NT2/D1 (cell line): ENCODE measurements at places on chromosomes 16 and 17.

GRCh38 chr16:82300374-82300951 is 130.4 kb upstream of the MPHOSPH6 start:
- DNase-seq: no peak

- DNase-seq: no peak
Measured at GRCh38 chr16:25553711-25554436, 137.9 kb upstream of the HS3ST4 start.

GRCh38 chr17:77880711-77881450 is 77.6 kb upstream of the TNRC6C start:
- DNase-seq: no peak

DNA sequence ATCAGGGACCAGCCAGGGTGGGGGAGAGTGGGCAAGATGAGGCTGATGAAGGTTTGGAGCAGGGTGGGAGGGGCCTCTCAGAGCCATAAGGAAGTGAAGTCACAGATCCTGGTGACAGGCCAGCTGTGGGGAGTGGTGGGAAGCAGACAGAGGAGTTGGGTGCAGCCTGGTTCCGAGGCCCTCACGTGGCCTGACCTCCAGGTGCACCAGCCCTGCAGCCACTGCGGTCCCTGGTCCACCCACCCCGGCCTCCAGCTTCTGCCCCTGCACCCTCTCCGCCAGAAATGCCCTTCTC is 3.9 kb upstream of the ZFPM1 start:
- no peak for DNase-seq

DNA sequence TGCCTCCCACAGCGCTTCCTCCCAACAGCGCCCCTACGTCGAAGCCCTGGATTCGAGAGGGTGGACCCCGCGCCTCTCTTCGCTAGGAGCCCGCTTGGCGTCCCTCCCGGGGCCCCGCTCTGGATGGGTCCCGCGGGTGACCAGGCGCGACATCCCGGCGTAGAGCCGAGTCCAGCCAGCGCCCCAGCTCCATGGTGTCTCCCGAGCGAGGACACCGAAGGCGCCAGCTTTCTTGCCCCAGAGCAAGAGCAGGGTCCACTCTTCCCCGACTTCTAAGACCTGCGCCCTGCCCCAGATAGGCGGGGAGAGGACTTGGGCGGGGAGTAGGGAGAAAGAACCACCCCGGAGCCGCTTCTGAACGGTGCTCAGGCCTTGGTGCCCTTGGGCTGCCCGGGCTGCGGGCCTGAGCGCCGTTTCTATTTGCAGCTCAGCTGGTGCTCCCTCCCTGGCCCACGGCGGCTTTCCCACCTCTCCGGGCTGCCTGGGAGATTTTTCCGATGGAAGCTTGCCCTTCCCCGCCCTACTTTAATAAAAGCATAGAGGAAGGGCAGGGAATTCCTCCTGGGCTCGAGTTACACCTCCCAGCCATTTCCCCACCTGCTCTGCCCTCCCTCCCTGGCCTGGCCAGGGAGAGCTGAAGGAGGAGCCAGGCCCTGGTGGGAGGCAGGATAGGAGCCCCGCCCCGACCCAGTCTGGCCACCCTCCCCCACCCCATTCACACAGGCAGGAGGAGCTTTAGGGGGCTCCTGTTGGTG is 1.8 kb downstream of the MMP15 start:
- peak; percentile 78 for DNase-seq

DNA sequence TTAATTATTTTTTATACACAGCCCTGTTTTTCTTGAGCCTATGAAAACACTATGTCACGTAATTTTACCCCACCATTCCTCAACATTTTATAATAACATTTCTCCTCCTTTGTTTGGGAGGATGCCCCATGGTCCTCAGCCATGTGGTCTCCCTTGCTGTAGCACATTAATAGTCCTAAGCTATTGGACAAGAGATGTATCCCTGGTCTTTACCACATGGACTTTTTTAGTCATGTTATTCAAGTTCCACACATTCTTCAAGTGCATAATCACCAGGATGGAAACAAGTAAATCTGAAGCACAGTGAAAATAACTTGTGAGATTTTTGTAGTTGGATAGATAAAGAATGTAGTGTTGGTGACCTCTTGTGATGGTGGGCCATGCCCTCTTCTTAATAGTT is 2.0 kb upstream of the KRTAP2-3 start:
- no peak for DNase-seq

- no peak for DNase-seq
Measured at GRCh38 chr17:45225964-45226530, 4.4 kb downstream of the FMNL1 start.

GRCh38 chr16:15897121-15897780 is 8.8 kb upstream of the CEP20 start:
- DNase-seq: no peak

- no peak for DNase-seq
Measured at GRCh38 chr16:72764015-72764654, 283.8 kb downstream of the ZFHX3 start.

DNA sequence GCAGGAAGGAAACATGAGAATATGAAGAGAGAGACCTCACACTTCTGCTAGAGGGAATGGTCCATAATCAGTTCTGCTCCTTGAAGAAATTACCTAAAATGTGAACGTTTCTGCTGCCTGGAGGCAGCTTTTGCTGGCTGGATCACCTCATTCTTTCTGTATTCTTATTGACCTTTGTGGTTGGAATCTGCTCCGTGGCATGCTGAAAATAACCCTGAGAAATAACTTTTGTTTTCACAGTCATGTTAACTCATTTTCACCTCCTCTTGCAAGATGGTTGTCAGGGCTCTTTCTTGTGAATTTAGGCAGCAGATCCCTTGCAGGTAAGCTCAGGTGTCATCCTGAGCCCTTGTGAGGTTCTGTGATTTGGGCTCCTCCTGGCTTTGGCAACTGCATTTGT is 70.2 kb downstream of the IRF8 start:
- DNase-seq: no peak

DNA sequence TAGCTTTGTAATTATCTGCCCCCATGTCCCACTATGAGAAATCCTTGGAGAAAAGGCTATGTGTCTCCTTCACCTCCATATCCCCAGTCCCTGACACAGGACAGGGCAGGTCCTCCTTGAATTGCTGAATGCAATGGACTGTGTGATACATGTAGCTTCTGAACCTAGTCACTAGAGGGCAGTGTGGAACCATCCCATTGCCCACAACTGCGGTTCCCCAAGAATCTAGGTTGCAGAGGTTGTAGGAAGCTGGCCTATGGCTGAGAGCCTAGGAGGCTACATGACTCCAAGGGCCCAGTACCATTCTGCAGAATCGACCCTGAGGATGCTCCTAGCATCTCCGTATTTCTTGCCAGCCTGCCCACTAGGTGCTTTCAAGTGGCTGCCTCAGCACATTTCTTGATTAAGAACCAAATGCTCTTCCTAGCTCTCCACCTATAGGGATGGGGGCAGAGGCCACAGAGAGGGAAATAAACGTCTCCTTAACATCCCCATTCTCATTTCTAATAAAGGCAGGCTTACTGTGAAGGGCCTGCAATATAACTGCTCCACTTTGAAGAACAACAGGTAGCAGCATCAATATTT is 394.0 kb downstream of the CA10 start:
- peak; percentile 63 for DNase-seq

DNA sequence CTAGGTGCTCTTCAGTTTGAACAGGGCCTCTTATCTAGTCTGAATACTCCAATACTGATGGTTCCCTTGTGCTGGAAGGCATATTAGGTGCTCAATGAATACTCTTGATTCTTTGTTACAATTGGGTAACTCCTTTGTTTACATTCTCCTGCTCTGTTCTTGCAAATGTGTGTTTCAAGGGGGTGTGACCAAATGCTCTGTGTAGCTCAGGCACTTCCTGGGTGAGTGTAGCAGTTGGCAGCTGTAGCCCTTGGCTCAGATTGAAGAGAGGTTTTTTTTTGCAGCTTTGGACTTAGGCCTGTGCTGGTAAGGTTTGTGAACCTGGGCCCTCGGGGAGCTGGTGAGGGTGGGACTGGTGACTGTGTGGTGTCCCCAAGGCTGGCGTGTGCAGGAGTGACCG is 20.2 kb downstream of the TBCD start:
- DNase-seq: no peak

- DNase-seq: no peak
Measured at GRCh38 chr17:4386406-4386805, 19.9 kb upstream of the UBE2G1 start.

DNA sequence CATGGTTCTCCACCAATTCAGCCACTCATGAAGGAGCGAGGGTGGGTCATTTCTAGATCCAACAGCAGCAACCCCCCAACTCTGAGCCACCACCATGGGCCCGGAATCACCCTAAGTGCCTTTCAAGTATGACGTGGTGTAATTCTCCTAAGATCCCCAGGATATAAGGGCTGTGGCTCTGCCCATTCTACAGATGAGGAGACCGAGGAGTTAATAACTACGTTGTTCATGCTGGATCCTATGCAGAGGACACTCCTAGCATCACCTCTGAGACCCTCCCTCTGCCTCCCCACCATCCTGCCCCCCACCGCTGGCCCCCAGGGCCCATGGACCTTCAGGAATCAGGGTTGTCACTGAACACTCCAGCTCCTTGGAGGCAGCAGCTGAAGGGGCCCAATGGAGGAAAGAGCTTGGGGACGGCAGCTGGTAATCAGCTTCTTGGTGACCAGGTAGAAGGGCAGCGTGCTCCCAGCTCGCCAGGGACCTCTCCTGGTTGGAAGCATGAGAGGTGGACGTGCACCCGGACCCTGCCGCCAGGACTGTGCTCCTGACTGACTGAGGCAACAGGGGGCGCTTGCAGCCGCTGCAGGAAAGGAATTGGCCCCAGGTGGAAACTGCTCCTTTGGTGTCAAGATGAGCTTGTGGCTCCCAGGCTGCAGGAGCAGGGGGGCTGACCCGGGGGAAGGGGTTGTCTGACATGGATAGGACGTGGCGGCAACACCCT is 28.2 kb upstream of the CACNG1 start:
- no peak for DNase-seq

- DNase-seq: no peak
Measured at GRCh38 chr17:75979705-75980187, 706 bp downstream of the TEN1 start.

GRCh38 chr17:72192800-72193192 is 72.0 kb downstream of the SOX9 start:
- DNase-seq: no peak

DNA sequence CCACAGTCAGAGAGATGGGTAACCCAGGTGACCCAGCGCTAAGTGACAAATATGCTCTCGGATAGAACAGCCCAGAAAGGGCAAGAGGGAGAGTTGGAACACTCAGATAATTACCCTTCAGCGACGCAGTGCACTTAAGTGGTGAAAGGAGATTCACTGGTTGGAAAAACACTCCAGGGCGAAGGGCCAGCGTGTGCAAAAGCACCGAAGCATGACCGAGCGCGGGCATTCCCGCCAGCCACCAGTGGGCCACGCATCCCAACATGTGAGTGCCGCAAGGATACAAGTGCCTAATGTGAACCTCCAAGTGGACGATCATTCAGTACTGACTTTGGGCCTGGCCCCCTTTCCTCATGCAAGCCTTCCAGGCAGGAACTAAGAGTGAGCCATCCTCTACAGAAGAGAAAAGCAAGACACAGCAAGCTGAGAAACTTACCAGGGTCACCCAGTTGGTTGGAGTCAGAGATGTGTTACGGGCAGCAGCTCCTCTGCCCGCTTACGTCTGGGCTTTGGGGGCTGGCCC is 258.4 kb downstream of the C16orf95 start:
- DNase-seq: no peak

- DNase-seq: no peak
Measured at GRCh38 chr16:59289151-59289550, 555.0 kb upstream of the GOT2 start.

DNA sequence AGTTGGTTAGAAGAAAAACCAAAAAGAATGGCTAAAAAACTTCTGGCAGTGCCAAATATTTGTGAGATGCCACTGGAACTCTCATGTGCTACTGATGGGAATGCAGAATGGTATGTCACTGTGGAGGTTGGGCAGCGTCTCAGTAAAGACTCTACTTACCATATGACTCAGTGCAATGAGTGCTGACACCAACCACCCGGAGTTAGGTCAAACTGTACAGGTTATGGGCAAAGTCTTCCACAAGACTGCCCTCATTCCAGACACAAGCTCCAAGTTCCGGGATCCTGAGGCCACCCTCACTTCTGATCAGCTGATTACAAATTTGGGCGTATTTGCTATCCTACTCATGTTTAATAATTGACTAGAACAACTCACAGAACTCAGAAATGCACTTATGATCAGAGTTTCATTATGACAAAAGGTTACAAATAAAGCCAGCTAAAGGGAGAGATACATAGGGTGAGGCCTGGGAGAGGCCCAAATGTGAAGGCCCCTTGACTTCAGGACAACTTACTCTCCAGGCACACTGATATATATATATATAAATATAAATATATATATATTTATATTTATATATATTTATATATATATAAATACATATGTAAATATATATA is 114.9 kb downstream of the TRIM37 start:
- DNase-seq: no peak

DNA sequence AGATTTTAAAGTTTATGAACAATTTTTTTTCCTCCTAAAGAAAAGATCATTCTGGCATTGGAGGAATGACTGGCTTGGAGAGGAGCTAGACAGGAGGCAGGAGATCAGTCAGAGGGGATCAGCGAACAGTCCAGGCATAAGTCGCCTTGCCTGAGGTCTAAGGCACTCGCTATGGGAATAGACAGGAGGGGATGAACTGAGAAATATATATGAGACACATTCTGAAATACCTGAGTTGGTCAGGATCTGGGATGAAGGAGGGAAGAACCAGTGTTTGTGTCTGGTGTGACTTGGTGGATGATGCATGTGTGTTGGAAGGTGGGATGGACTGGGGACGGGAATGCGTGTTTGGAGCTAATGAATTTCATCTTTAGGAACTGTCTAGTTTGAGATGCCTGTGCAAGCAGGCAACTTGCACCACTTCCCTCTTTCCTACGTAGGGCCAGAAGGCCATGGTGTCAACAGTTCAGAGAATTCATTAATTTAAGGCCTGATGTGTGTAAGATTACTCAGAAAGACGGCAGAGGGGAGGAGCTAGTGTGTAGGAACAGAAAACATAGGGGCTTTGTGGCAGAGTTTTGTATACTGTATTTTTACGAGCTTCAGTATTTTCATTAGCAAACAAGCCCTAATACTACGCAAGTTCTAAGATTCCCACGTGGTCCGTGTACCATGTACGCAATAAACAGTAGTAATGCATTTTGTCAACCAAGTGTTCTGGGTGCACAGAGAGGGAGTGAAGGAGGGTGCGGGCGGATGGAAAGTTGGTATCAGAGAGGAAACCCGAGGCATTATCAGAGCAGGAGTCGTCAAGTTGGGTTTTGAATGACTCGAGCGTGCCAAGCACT is 825 bp downstream of the HEATR6 start:
- no peak for DNase-seq

DNA sequence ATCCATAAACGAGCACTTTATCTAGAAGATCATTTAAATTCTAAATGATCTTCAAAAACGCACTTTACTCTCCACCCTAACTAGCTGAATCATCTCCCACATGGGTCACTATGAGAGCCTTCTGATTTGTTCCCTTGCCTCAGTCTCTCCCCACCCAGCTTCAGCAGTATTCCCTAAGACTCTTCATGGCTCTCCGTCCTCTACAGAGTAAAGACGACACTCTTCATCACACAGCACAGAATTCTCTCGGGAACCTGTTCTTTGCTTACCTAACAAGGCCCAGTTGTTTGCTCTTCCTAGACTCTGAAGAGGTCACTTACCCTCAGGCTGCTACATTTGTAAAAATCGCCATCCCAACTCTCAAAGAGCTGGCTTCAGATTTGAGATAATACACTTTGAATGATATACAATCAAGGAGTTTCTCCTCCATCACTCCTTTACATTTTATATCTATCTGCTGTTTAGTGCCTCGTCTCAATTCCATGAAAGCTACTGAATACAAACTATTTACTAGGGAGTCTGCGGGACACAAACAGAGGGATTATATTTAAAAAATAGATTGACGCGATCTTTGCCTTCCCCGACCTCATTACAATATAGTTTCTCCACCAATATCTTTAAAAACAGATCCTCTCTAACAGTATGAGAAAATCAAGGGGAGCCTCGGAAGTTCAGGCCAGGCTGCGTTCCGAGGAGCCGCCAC is 511 bp upstream of the LIG3 start:
- no peak for DNase-seq
